ENCODE measurements at places on chromosomes 2 and 18.

DNA sequence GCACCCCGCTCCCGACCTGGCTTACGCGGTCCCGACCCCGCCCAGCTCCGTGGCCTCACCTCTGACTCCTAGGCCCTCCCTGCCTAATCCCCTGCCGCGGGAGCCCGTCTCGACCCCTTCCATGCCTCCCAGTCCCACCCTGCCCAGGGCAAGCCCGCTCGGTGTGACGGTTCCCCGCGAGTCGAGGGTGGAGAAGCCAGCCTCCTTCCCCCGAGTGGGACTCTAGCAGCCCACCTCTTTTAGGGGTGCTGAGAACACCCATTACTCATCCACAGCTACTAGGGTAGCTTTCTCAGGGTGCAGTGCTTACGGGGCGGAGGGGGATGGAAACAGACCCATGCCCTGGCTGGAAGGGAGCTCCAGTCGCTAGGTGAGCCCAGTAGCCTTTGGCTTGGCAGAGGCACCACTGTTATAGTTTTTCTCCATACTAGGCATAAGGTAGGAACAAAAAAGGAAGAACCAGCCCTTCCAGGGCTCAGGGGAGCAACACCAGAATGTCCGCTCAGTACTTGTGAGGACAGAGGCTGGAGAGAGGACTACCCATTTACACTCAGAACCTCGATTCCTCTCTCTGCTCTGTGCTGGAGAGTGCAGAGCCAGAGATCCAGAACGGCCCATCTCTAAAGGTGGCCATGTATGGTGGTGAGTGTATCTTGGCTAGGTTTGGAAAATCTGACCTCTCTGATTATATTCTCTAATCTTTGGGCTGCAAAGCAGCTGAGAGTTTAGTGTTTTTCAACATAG, 606 bp downstream of the AGBL5 start:
- no peak for DNase-seq

DNA sequence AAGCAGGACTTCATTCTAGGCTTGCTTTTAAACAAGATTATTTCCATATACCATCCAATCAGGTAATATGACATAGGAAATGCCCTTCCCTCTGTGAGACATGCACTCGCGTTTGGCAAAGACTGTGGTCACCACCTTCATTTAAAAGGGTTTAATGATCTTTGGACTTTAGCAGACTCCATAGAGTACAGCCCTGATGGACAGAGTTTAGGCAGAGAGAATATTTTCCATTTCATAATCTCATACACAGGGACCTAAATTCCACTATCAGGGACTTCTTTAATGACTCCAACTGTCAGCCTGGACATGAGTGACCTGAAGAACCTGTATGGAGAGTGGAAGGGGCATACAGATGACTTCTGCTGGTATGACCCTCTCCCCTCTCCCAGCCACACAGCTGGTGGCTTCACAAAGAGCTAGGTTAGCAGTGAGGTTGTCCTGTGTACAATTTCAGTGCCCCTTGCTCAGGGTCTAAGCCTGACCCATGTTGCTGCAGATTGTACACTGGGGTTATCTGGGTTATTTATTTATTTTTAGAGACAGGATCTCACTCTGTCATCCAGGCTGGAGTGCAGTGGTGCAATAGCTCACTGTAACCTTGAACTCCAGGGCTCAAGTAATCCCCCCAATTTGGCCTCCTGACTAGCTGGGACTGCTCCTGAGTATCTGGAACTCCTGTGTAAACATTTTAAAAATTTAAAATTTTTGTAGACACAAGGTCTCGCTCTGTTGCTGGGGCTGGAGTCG, 59.2 kb downstream of the PTPRM start:
- no peak for DNase-seq

GRCh38 chr2:73177645-73178255, 24.6 kb upstream of the NOTO start:
- no peak for DNase-seq

DNA sequence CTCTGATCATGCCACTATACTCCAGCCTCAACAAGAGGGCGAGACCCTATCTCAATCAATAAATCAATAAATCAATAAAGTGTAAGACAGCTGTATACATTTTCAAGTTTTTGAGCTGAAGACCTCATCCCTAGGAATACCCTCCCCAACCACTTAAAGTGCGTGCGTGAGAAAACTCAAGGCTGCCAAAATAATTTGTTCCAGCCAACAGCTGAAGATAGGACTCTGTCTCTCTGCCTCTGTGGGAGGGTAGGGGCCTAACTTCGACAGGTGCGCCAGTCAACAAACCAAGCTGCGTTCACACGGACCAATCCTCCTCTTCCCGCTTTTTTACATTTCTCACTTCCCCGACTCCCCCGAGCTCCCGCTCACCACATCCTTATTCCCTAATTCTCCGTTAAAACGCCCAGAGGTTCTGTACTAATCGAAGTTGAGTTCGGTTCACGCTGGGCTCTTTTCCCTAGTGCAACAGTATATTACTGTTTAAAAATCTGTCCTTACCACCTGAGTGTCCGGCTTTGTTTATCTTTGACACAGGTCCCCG, 618 bp downstream of the POLR2D start:
- no peak for DNase-seq

DNA sequence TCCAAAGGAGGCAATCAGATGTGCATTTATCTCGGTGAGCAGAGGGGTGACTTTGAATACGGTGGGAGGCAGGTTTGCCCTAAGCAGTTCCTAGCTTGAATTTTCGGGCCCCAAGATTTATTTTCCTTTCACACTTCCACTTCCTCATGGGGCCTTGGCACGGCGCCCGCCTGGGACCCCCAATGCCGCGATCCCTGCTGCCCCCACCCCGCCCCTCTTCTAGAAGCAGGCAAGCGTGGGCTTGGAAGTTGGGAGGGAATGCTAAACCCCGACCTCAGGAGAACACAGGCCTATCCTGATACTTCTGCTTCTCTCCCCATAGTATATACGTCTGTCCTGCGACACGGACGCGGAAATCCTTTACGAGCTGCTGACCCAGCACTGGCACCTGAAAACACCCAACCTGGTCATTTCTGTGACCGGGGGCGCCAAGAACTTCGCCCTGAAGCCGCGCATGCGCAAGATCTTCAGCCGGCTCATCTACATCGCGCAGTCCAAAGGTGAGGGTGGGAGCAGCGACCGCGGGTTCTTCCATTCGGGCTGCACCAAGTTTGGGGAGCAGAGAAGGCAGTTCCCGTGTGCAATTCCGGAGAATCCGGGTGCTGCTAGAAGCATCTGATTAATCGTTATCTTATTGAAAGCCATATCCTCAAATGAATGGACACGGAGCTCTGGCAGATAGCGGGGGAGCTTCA, 21.6 kb downstream of the TRPM8 start:
- no peak for DNase-seq
